MV-4-11 (cell line): ENCODE measurements at places on chromosomes 7 and 10.

DNA sequence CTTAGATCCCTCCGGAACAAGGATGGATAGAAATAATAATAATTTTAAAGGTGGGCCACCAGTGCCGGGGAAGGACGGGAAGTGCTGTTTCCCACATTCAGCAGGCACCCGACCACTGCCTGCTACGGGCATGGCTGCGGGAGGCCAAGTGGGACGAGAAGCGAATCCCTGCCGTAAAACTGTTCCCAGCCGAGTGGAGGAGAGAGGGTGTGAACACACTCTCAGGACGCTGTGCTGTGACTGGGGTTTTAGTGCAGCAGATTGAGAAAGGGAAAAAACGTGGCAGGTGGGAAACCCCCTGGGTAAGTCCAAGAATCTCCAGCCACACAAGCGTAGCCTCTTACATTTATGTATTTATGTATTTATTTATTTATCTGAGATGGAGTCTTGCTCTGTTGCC, 158.8 kb downstream of the DNAJB6 start:
- DNase-seq, result no peak

DNA sequence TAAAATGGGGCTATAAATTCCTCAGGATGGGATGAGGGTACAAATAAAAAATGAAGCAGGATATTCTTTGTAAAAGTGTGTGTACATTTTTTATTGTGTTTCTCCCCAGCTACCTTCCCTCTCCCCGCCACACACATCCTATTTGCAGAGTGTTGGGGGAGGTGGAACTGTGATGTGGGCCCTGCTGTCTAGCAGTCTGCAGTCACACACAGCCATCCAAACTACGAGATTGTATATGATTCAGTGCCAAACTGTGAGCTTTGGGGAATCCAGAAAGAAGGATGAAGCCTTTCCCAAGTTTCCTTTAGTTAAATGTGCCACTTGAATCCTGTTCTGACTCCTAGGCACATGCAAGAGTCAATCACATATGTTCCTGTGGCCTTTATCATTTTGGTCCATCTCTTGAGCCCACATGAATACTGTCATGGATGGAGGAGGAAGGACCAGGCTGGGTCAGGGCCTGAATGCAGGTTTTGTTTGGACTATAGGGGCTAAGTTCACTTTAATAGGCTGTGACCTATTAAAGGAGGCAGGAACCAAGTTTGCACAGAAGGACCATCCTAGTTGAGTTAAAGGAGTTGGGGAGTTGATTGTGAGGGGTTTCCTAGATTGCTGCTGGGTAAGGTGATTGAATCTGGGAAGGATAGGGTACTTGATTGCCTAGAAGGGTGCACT, 1.1 kb upstream of the SEMA4G start:
- DNase-seq, result no peak

DNA sequence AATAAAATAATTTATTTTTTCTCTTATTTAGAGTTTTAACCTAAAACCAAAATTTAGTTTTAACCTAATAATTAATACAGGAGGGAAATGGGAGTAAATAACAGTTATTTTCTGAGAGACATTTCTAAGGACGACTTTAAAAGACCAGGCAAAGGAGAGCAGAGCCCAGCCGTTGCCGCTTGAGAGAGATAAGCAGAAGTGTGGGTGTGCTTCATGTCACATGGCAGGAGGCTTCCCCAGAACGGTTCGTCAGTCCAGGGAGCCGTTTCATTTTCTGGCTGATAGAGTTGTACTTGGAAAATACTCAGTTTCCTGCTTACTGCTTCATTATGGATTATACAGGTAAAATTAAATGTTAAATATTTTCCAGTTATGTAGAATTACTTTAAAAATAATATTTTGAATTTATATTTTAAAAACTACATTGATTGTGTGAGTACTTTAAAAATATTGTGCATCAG, 61.4 kb downstream of the ST7 start:
- peak; percentile 65 for DNase-seq

DNA sequence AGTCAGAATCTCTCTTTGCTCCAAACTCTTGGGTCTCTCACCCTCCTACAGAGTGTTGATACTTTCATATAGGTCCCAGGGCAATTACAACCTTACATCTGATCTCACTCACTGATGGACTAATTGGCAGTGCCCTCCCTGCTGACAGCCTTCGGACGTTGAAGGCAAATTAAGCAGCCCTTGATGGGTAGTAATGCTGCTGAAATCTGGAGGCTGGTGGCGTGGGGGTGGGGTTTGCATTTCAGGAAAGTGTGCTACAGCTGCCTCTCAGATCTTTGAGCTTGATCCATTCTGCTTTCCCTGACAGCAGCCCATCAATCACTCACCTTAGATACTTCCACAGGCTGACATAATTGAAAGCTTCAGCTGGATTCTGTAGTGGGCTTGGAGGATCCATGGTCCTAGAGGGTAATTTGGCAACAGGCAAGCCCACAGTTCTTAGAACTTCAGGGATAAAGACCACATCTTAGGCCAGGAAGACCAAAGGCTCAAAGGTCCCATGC, 349.1 kb upstream of the PODXL start:
- no peak for DNase-seq

DNA sequence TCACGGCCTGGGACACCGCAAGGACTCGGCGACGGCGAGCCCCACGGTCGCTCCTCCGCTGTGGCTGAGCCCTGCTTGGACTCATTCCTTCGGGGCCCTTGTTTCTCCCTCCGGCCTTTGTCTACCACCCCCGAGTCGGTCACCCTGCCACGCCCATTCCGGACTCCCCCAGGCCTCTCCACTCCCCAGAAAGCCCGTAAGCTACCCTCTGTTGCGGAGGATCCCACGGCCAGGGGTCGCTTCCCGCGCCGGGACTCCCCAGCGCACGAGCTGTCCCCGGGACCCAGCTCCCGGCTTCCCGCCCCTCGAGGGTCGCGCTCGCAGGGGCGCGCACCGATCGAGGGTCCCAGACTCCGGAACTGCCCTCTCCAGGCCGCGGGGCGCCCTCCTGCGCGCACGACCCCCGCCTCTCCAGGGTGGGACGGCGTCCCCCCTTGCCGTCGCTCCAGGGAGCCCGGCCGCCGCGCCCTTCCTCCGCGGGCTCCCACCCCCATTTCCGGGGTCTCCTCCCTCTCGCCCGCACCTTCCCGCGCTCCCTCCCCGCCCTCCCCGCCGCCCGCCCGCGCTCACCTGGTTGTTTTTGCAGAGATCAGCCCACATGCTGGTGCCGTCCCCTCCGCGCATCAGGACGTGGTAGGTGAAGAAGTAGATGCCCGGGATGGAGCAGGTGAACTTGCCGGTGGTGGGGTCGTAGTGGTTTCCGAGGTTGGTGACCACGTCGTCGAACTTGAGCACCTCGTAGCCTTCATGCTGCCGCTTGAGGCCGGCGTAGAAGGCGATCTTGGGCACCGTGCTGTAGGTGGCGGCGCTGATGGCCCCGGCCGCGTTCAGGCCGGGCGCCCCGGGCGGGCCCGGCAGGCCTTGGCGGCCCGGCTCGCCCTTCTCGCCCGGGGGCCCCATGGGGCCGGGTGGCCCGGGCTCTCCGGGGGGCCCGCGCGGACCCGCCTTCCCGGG, 1.5 kb downstream of the C1QL3 start:
- DNase-seq, result no peak

DNA sequence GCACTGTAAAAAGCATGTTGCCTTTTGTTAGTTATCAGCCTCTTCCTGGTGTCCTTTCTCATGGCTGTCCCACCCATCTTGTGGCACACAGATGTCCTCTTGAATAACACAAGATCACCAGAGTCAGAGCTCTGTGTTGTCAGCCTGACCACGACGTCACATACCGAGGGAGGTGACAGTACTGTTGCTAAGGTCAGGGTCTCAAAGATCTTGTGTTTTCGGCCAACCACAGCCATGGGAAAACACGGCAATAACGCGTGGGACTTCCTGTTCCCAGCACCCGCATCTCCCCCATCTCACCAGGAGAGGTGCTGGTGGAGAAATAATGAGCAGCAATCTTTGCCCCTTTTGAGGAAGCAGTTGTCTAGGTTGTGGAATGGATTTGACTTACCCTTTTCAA, 40.4 kb downstream of the NPVF start:
- peak; percentile 56 for DNase-seq

- no peak for DNase-seq
Observed at GRCh38 chr10:62858364-62858763, 42.2 kb upstream of the EGR2 start.

DNA sequence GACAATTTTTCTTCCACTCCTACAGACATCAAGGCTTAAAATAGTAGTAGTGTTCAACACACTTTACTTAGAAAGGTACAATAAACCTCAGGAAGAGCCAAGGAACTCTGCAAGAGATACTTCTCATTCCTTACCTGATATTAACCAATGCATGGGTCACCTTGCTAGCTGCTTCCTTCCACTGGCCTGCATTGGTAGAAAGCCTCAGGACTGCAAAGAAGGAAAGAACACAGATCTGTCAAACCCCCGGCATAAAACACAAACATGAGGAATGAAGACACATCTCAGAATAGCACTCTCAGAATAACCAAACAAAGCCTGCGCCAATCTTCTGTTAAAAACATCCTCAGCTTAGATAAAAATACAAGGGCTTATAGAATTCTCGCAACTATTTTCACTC, 96.1 kb upstream of the KCNIP2 start:
- DNase-seq, result no peak

GRCh38 chr7:54360075-54360840, 181.9 kb upstream of the VSTM2A start:
- no peak for DNase-seq

- no peak for DNase-seq
Observed at GRCh38 chr7:92808635-92809034, 27.7 kb downstream of the CDK6 start.

DNA sequence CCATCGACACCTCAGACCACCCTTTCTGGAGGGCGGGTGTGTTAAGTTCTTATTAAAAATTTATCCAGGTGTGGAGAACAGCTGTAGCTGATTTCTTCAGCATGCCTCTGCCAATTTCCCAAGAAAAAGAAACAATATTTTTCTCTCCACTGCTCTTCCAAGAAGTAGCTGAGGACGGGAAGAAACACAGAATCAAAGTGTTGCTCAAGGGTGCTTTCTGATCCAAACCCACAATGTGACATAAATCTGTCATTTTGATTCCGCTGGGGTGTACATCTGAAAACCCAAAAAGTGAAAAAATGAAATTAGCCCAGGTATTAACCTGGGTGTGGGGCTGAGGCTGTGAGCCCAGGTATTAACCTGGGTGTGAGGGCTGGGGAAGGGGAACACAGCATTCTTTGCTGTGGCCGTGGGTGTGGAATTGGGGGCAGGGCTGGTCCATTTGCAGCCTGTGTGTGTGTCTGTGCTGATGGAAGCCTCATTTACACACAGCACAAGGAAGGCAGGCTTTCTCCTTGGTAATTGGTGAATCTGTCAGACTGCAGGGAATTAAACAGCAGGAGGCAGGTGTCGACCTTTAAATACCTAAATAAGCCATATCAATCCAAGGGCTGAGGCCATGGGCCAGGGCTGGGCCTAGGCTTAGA, 48.4 kb upstream of the CCDC3 start:
- DNase-seq, result no peak

DNA sequence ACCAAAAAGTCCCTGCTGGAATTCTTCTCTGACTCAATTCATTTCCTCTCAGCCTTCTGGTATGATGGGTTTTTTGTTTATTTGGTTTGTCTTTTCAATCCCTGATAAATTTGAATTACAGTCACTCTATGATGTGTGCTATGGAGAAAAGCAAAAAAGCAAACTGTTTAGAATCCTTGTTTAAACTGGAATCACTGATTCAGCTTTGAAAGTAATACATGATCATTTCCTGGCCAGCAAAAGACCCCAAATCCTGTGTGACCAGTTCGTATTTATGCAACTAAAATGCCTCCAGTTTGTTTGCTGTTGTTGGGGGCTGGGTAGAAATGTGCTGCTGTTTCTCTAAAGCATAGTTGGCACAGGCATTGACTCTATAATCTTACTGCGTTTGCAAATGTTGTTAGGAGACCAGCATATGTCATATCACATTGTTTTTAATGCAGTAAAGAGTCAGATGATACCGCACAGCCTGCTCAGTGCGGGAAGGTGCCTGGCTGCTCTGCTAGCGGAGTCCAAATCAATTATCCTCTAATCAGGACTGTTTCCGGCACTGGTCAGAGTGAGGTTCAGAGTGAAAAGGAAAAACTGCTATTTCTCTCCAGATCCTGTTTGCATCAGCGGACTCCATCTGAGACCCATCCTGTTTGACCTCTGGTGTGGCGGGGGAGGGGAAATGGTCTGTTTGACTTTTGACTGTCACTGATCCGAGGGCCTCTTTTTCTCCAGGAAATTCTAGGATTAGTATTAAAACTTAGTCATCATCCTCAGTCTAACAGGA, 40.6 kb upstream of the ADD3 start:
- DNase-seq, result no peak

- no peak for DNase-seq
Observed at GRCh38 chr10:93695740-93696139, 6.7 kb downstream of the FRA10AC1 start.

- DNase-seq, result no peak
Observed at GRCh38 chr7:128200376-128200775, 40.7 kb upstream of the LEP start.

DNA sequence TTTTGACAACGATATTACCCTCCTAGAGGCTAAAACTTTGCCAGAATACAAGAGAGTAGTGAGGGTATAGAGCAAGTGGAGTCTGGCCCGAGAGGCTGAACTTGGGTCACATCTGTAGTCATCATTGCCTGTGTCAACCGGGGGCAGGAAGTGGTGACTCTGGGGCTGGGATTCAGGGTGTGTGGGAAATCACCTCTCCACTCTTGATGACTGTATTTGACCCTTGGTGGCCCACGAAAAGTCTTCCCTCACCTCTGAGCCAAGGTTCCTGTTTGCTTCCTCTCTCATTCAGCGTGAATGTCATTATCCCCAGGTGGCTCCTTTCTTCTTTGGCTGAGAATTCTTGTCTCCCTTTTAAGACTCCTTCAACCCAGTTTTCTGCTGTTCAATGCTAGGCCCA, 240.4 kb downstream of the ABCA13 start:
- DNase-seq, result no peak

DNA sequence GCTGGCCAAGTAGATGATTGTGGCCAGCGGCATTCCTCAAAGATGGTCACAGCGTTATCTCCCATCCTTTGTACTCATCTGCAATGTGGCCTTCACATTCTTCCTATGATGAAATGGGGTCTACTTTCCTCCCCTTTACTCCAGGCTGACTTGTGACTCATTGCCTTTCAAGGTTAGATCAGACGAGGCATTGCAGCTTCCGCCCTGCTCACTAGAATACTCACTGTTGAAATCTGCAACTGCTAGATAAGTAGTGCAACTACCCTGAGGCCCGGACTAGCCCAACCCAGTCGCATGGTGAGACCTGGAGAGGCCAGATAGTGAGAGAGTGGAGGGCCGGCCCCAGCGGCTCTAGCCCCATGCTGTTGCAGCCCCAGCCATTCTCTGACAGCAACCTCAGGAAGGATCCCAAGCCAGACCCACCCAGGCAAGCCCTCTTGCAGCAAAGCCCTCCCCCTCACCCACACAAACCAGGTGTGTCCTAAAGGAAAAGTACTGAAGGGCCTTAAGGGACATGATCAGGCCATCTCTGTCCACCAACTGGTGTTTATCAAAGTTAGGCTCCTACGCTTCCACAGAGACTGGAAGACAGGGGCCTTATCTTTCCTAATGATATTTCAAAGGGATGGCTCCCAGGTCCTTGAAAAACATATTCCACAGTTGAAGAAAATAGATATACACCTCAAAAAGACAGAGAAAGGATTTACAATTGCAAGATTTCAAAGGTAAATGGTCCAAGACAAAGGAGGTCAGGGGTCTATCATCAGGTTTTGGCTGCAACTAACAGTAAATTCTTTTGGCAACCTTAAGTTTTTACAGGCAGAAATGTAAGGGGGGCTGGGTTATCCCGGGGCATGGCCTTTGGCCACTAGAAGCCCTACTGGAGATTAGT, 107.2 kb upstream of the TRIM24 start:
- DNase-seq, result no peak

- DNase-seq, result no peak
Observed at GRCh38 chr10:47114680-47115186, 185.3 kb upstream of the GDF10 start.

GRCh38 chr7:35253460-35253709, 515 bp downstream of the TBX20 start:
- peak; percentile 17 for DNase-seq
